ENCODE measurements at places on chromosomes 11 and 22.

DNA sequence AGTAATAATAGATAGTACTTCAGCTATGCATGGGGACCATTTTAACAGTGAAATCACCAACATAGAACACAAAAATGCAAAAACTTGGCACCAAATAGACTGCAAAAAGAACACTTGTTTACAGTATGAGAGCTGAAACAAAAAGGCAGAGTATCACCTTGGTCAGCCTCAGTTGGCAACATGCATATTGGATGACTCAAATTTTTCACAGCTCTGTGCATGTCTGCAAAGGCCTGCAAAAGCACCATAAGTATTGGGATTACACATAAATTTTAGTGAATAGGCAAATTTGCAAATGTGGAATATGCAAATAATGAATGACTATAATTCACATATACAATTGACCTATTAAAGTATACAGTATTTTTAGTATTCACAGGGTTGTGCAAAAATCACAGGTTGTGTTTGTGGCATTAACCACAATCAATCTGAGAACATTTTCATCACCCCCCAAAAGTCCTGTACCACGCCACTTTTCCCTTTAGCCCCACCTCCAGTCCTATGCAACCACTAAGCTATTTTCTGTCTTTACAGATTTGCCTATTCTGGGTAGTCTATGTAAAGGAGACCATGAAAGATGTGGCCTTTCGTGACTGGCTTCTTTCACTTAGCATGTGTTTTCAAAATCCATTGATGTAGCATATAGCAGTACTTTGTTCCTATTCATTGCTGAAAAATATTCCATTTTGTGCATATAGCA, 47.2 kb downstream of the CCDC15 start:
- DNase-seq: peak; percentile 3

GRCh38 chr11:93822359-93822758, 28.1 kb downstream of the VSTM5 start:
- DNase-seq: no peak

DNA sequence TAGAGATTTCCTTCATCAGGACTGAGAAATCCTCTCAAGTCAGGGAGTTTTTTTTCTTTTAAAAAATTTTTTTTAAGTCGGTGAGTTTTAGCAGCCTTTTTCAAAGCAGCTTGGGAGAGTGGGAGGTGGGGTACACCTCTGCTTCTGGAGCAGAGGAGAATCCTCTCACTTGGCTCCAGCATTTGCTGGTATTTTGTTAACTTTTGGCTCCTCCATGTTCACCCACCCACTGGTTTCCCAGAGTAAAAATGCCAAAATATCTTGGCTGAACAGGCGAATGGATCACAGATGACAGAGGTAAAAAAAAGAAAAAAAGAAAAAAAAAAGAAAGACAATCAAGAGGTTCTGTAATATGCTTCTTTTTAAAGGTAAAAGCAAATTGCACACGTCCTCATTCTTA, 68.0 kb downstream of the GAB2 start:
- DNase-seq: no peak

- no peak for DNase-seq
Observed at GRCh38 chr11:67073908-67074307, 17.3 kb downstream of the RHOD start.

DNA sequence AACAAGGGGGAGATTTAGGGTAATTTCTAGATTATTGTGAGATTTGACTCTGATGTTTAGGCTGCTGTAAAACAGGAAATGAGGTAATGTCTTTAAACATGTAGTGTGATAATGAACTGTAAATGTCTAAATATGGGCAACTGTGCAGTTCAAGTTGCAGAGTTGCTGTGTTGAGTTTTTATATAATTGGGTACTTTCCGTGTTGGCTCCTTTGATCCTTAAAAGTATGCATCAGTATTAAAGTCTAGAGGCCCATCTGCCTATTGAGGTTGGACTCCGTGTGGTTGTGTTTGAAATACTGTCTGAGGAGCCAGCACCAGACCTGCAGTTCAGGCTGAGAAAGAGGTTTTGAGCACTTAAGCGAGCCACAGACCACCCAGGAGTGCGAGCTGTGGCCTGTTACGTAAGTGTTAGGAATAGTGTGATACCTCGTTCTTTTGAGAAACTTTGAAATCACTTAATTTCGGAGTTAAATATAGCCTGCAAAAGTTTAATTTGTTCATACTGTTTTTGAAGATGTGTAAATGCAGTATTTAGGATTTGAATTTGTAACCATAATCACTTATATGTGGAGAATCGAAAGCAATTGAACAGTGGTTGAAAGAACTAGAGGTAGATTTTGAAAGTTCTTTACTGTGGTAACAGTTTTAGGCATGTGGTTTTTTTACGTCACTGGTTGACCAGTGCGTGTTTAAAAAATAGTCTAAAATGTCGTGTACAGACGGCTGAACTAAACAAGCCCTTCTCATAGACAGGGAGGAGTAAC, 9.0 kb downstream of the FAM118A start:
- DNase-seq: no peak

DNA sequence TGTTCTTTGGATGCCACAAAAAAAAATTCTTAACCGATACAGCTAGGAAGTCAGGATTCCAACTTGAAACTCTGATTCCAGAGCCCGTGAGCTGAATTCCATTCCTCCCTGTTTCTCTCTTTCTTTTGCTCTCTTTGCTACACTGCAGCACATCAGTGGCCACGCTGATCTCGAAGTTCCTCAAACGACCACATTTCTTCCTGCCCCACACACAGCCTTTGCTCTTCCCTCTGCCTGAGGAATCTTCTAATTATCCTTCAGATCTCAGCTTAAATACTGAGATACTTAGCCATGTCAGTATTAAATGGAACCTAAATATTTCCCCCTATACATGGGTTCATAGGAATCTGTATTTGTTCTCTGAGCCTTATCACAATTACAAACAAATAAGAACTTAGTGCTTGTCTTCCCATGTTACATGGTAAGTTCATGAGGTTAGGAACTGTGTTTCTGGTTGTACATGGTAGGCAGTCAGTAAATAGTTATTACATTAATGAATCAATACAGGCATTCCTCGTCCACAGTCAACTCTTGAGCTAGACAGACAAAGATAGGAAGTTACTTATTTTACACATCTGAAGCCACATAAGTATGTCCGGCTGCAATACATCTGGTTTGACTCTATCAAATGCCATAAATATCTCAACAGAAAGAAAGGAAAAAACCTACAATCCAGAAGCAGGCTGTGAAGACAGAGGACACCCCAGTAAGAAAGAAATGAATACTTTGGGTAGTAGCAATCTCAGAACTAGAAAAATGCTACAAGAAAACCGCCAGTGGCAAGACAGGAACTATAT, 86.6 kb downstream of the MAML2 start:
- DNase-seq: no peak

DNA sequence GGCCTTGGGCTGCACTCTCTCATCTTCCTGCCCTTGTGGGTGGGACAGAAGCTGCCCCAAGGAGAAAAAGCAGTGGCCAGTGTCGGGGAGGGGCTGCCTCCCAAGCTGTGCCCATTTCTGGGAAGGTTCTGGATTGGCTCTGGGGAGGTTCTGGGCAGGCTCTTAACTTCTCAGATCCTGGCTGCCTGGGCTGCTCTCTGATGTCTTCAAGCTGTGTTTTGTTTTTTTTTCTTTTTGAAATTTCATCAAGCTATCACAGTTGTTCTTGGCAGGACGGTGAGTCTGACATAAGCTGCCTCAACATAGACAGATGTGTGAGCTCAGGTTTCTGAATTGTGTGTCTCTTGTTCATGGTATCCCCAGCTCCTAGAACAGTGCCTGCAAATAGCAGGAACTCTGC, 1032.0 kb downstream of the BRD1 start:
- DNase-seq: no peak

DNA sequence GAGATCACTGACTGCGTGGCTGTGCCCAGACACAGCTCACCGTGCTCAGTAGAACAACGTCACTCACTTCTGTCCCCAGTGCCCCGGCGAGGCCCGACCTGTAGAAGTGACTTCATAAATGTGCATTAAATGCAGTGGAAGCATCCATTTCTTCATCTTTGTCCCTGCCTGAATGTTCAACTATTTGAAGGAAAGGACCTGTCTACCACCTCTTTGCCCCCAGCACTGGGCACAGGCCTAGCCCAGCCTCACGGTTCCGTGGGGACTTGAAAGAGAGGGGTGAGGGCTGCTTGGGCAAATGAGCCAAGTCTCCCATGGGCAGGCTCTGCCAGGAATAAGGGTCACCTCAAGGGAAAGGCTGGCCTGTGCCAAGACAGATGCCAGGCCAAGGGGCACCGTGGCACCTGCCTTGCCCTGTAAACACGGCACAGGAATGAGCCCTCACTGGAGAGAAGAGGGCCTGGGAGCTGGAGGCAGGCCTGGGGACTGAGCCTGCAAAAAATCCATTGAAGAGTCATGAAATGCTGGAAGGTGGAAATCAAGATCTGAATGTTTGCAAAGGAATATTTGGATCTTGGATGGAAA, 845.3 kb downstream of the BRD1 start:
- DNase-seq: no peak

DNA sequence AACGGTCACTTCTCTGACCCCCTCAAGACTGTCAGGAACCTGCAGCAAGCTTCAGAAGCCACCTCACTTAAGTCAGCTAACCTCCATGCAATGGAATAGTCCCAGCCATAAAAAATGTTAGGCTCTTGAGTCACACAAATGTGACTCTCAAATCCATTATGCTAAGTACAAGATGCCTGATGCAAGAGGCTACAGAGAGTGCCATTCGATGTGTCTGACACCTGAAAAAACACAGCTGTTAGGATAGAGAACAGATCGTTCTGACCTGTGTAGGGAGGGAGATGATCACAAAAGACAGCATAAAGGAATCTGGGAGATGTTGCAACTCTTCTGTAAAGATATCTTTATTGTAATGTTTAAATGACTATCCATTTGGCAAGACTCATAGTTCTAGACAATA, 712.4 kb downstream of the TBC1D22A start:
- DNase-seq: no peak

DNA sequence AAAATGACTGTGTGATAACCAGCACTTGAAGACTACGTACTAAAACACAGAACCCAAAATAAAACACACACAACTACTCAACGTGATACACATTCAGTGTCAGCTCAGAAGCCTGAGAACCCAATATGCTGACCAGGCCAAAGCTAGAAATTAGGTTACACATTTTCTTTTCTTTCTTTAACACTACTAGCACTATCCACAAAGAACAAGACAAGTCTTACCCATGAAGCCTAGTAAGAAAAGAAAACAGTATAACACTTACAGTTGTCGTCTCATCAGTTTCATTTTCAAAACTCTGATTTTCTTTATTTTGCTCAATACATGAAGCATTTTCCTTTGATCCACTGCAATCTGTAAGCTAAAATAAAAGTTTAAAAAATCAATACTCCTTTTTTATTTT, 472.9 kb downstream of the DLG2 start:
- DNase-seq: no peak

DNA sequence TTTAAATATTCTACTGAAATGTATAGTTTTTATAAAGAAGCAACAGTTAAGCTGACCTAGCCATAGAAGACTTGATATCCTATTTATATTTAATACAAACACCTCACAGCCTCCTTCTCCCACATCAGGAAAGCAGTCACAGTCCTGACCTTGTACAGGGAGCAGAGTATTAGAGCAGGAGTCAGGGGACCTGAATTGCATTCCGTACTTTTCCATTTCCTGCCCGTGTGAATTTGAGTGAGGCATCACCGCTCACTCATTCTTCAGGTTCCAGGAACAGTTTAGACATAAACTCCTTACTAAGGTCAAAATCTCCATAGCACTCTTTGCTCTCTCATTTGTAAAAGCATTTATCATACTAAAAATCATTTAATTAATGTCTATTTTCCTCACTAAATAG, 482.5 kb upstream of the FAT3 start:
- DNase-seq: no peak

DNA sequence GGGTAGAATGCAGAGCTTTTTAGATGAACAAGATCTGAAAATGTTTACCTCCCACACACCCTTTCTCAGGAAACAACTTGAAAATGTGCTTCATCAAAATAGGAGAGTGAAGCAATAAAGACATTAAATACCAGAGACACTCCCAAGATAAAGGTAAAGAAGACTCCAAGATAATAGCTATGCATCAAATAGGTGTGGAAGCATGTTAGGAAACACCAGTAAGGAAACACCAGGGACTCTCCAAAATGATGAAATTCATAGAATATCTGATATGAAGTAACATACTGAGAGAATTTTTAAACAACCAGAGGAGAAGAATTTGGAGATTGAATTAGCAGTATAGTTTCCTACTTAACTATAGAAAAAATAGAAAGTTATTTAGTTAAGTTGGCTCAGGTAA, 57.0 kb downstream of the OR10A6 start:
- DNase-seq: no peak

GRCh38 chr22:29723766-29724165, 4.0 kb downstream of the CABP7 start:
- DNase-seq: no peak

DNA sequence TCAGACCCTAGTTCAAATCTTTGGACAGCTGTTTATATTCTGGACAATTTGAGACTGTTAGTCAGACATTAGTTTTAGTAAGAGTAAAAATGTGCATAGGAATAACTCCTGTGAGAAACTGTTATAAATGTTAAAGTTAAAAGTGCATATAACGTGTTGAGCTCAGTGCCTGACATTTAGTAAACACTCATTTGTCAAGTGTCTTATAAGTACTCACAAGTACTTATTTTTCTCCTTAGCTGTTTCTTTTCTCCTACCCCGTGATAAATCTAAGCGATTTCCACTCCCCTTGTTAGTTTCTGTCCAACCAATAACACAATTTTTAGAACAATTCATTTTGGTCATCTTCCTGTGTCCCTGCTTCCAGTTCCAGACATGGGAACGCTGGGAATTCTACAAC, 59.3 kb downstream of the LRRC4C start:
- no peak for DNase-seq

DNA sequence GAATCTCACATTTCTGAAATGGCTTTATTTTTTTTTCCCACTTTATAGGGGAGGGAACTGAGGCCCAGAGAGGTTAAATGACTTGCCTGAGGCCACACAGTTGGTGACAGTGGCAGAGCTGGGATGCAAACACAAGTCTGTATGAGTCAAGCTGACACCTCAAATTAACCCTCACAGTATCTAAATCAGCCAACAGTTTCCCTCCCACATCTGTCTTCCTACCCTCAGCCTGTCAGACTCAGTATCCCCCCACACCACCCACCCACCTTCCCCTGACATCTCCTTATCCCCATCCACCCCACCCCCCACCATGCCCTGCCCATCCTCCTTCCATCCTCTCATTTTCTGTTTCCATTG, 95.2 kb downstream of the TP53I11 start:
- DNase-seq: no peak

- peak; percentile 79 for DNase-seq
Observed at GRCh38 chr11:43327987-43328386, 16.2 kb downstream of the API5 start.

DNA sequence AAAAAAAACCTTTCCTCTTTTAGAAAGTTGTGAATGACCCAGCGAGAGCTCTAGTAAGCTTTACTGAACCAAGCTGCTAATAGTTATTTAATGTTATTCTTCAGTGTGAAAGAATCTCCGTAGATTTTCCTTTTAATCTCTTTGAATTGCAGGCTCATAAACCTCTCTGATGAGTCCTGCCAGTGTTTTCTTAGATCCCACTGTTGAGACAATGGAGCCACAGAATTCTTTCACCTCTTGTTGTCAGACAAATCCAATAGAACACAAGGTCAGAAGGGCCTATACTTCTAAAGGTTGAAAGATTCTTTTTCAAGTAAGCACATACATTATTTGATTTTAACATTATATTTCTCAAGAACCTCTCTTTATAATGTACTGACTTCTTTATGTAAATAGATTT, 52.2 kb downstream of the DNAJC24 start:
- no peak for DNase-seq
